Right hindlimb (tissue), 1 donor: ENCODE measurements at places on chromosomes 13 and 19.

DNA sequence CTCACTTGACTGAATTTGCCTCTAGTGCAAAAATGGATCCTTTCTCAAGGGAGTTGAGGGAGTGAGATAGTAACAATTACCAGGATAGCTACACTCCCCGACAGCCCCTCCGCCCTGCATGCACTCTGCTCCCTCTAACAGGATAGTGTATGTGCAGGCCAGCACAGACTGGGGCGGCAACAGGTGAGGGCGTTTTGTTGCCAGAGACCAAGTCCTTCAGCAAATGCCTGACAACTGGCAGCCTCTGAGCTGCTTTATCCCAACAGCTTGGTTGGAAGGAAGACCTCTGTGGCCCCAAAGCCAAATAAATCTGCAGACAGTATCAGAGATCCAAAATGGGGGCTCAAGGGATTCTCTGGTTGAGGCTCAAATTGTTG lies 86.6 kb downstream of the SLC7A1 start:
- DNase-seq, result no peak

DNA sequence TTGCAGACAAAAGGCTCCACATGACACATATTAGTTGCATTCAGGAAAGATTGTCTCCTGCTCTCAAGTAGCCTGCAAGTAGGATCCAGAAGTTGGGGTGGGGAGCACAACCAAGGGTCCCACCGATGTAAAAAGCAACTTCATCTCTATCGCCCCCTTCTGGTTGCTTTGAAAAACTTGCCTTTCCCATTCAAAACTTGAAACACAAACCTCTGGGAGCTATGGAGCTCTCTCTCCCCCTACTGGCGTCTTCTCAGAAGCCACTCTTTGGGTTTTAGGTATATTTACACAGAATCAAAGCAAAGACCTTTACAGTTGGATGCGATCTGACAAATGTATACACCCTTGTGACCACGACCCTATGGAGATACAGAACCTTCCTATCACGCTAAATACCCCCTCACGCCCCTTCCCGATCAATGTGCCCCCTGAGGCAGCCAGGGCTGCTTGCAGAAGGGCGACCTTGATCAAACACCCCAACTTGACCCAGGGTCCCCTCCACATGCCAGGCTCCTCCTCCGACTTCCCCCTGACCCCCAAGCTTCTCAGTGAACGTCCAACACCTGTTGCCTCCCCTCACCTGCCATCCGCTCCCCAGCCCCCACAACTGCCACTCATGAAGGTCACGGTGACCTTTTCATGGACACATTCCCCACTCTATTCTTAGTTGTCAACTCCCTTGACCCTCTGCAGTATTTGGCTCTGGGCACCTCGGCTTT lies 10.1 kb downstream of the NOSIP start:
- DNase-seq, result peak; percentile 76

DNA sequence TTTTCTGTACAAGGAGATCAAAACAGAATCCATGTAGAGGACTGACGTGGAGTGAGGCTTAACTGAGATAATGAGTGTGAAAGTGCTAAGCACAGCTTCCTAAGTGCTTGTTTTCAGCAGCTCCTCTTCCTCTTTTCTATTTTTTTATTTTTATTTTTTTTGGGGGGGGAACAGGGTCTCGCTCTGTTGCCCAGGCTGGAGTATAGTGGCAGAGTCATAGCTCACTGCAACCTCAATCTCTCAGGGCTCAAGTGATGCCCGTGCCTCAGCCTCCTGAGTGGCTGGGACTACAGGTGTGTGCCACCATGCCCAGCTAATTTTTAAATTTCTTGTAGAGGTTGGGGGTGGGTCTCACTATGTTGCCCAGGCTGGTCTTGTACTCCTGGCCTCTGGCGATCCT lies 5.6 kb upstream of the FOSB start:
- DNase-seq, result no peak

- DNase-seq, result no peak
Measured at GRCh38 chr13:79037197-79037596, 368.9 kb downstream of the RBM26 start.

GRCh38 chr13:45882626-45883025 lies 31.1 kb upstream of the SIAH3 start:
- DNase-seq, result no peak

- DNase-seq, result no peak
Measured at GRCh38 chr19:35408284-35409171, 37.7 kb downstream of the GPR42 start.

- no peak for DNase-seq
Measured at GRCh38 chr13:30615866-30616541, 1.7 kb upstream of the USPL1 start.

- no peak for DNase-seq
Measured at GRCh38 chr13:89890806-89891205, 1456.7 kb upstream of the MIR17HG start.

DNA sequence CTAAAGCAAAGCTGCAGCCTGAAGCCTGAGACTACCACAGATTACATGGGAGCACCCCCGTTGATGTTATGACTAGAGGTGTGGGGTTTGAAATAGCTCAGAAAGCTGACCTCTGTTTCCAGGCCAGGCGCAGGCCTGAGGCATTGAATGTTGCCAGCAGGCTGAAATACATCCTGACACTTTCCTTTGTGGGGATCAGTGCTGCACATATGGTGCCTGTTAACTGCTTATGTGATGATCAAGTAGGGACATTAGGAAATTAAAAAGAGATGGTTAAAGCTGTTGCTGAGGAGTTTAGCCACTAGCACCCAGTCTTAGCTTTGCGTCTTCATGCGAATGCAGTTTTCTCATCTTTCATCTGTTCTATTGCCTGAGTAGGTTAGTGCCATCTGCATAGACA lies 83.2 kb downstream of the CCNA1 start:
- DNase-seq, result no peak

DNA sequence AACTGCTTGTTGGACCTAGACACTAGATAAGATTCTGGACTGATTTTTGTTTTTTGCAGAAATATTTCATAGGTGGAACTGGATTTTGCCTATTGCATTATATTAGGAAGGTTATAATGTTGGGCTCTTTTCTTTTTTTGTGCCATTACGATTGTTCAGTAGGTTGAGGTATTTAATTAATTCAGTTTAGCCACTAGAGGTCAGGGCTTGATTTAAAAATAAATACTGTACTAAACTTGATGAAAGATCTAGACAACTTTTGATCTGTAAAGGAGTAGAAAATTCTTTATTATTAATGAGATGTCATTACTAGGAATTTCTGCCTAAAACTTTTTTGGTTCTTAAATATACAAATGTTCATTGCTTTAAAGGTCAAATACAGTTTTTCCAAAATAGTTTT lies 15.2 kb upstream of the SUPT20H start:
- DNase-seq, result no peak

GRCh38 chr13:25136880-25137787 lies 35.0 kb downstream of the AMER2 start:
- no peak for DNase-seq
